ENCODE measurements at places on chromosomes 4 and X.

DNA sequence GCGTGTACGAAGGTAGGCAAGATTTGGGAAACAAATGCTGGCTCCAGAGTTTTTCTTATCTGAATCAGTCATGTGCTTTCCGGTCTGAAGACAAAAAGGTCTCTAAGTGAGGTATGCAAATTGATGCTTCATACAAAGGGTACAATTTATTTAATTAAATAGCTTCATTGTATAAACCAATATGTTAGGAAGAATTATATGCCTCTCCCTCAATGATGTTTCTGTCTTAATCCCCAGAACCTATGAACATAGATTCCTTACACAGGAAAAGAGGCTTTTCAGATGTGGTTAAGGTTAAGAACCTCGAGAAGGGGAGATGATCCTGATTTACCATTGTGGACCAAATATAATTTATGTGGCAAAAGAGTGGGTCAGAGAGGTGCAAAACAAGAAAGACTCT is 543.5 kb upstream of the PCDH10 start:
- no peak for DNase-seq

DNA sequence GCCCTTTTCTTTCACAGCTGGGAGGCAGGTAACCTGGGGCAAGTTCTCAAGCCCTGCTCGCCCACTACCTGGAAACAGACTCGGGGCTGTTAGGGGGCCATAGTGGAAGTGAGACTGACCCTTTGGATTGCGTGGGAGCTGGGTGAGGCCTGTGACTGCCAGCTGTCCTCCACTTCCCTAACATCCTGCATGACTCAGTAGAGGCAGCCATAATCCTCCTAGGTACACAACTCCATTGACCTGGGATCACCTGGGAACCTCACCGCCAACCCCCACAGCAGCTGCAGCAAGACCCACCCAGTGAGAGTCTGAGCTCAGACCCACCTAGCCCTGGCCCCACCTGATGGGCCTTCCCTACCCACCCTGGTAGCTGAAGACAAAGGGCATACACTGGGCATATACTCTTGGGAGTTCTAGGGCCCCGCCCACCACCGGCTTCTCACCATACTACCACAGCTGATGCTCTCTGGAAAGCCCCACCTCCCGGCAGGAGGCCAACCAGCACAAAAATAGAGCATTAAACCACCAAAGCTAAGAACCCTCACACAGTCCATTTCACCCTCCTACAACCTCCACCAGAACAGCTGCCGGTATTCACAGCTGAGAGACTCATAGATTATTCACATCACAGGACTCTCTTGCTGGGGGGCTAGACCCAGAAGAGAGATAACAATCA is 61.1 kb upstream of the DCTD start:
- DNase-seq: no peak

- no peak for DNase-seq
These were observed 675 bp downstream of the PRIMPOL start for GRCh38 chr4:184649971-184650855.

DNA sequence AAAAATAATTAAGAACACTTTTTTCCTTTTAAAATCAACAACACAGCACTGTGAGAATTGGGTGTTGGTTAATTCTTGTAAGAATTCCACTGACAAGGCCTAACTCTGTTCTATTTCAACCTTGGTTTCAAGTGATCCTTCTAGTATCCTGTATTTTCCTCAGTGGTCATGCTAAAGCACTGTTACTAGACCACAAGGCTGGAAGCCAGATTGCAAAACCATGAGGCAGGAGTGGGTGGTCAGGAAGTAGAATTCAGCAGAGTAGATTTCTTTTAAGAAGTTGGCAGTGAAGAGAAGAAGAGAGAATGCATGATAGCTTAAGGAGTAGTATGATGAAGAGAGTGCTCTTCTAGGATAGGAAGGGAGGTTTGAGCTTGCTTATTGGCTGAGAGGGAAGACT is 71.6 kb upstream of the LEF1 start:
- DNase-seq: no peak

GRCh38 chr4:54717694-54718093 is 59.9 kb downstream of the KIT start:
- DNase-seq: no peak
